ENCODE measurements at places on chromosomes 12 and 14.

GRCh38 chr14:38873941-38874612 lies 229.0 kb downstream of the SEC23A start:
- no peak for DNase-seq

GRCh38 chr12:127613056-127613455 lies 653.9 kb upstream of the TMEM132C start:
- DNase-seq, result no peak

- no peak for DNase-seq
These were observed 446.7 kb upstream of the TMEM132C start for GRCh38 chr12:127820271-127820670.

DNA sequence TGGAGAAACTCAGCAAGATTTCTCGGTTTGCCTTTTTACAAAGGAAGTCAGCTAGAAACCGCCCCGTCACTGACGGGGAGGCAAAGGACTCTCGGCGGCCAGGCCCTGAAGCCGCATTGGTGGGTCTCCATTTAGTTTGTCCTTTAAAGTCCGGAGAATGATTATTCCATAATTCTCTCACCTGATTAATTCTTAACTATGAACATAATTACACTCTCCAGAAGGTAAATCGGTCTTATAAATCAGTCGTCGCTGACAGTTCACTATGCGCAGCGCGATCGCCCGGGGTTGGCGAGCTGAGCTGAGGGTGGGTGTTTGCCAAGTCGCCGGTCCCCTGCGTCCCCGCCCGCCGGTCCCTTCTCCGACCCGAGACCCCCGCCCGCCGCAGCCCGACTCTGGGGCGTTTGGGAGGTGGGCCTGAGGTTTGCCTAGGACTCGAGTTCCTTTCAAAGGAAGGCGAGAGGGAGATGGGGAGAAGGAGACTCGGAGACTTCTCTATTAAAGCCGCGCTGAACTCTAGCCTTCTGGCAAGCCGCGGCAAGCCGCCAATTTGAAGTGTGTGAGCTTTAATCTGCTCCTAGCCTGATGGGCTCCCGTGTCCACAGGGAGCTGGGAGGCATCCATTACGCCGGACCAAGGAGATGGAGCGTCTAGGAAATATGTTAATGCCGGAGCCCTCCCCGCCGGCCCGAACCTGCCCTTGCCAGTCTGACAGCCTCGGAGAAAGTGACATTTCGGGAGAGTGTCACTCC lies 392.9 kb downstream of the NOVA1 start:
- DNase-seq, result no peak

- no peak for DNase-seq
These were observed 32.4 kb downstream of the LMO3 start for GRCh38 chr12:16573398-16574077.

DNA sequence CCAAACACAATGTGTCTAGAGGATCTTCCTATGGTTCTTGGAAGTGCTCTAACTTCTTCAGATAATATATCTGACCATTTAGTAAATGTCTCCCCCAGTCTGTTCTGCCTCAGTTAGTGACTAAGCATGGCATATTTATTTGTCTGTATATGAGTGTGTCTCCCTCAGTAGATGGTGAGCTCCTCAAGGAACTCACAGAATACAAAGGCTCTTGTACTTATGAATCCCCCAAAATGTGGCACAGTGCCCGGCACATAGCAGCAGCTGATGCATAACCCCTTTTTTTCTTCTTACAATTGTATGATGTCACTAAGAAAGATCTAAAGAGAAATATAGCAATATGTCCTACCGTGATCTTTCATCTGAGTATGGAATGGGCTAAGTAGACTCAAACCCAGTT lies 264.7 kb upstream of the PRICKLE1 start:
- no peak for DNase-seq

- no peak for DNase-seq
These were observed 66.5 kb downstream of the PUS7L start for GRCh38 chr12:43692064-43692463.

All from HEK293T (cell line).